ENCODE measurements at places on chromosomes 5 and 9.

DNA sequence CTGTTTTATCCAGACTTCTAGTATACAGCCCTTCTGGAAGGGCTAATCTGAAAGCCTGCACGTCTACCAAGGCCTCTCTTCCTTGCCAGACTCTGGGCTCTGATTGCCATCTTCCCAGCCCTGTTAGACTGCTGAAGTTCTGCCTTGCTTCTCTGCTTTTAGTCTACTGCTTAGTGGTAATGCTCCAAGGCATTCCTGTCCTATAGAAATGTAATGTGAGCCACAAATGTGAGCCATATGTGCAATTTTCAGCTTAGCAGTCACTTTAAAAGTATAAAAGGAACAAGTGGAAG, 32.1 kb downstream of the WNK2 start:
- DNase-seq = no peak

DNA sequence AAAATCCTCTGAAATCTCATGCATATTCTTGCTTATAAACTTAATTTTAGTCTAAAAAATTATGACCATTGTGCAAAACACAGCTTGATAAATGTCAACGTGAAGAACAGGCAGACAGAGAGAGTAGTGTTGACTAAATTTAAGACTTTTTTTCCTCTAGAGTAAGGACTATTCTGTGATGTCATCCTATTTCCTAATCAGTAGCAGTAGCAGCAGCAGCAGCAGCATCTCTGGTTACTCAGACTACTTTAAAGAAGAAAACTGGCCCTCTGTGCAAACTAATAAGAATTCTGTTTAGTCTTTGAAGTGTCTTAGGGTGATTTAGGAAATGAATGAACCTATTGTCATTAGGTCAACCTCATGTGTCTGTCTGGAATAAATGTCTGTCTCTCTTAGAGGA, 403.0 kb downstream of the HINT1 start:
- no peak for DNase-seq

GRCh38 chr5:60883229-60883628, 39.2 kb upstream of the ELOVL7 start:
- DNase-seq = no peak

DNA sequence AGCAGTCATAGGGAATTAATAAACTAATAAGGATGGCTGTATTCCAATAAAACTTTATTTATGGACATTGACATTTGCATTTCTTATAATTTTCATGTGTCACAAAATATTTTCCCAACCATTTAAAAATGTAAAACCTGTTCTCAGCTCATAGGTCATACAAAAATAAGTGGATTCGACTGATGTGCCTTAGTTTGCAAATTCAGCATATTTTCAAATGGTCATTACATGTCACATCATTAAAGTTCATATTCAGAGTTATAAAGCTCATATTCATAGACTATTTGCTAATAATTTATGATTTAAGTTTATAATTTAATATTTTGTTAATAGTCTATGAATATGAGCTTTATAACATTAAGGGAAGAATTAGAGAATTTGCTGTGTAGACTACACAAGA, 166.5 kb downstream of the LPAR1 start:
- no peak for DNase-seq

- no peak for DNase-seq
These were observed 257.8 kb upstream of the VLDLR start for GRCh38 chr9:2363781-2364180.

DNA sequence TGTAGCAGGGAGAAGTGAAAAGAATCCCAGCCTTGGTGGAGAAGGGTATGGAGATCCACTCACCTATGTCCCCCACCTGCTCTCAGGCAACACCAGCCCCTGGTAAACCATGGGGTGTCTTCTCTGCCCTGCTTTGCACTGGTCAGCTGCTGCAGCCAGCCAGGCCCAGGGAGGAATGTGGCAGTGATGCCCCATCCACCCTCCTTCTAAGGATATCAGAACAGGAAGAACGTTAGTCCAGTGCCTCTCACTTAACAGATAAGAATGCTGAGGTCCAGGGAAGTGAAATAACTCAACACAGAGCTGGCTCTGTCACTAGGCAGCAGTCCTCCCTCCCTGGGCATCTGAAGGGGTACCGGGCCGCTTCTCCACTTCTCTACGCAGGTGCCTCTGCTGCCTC, 9.7 kb upstream of the PPIC start:
- DNase-seq = no peak

DNA sequence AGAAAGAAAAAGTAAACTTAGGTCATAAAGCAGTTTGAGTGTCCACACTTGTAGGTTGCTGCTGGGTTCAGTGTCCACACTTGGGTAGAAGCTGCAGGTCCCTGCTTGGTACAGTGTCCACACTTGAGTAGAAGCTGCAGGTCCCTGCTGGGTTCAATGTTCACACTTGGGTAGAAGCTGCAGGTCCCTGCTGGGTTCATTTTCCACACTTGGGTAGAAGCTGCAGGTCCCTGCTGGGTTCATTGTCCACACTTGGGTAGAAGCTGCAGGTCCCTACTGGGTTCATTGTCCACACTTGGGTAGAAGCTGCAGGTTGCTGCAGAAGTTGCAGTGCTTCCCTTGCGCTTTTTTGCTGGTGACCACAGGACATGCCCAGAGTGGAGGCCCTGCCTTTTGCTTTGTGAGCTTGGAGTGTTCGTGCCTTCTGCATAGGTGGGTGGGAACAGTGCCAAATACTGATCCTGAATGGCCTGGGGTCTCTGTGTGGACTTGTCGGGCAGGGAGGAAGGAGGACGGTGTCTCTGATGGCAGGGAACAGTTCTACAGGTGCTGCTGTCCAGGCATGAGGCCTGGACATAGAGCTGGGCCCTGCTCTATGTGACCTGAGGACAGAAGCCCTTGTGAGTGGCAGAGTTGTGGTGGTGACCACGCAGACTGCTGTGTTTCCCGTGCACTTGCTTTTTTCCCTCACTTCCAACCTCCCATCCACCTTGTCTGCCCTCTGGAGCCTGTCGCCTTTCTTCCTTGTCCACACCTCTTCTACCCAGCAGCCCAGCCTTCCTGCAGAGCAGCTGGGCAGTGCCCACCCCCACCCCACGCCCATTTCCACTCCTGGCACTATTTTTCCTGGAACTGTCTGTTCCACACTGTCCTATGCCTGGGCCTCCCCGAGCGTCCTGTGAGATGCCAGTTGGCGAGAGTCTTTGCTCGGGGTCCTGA, 120.8 kb downstream of the EHMT1 start:
- DNase-seq = no peak

- no peak for DNase-seq
These were observed 692 bp downstream of the C1QTNF3 start for GRCh38 chr5:34042321-34042720.

DNA sequence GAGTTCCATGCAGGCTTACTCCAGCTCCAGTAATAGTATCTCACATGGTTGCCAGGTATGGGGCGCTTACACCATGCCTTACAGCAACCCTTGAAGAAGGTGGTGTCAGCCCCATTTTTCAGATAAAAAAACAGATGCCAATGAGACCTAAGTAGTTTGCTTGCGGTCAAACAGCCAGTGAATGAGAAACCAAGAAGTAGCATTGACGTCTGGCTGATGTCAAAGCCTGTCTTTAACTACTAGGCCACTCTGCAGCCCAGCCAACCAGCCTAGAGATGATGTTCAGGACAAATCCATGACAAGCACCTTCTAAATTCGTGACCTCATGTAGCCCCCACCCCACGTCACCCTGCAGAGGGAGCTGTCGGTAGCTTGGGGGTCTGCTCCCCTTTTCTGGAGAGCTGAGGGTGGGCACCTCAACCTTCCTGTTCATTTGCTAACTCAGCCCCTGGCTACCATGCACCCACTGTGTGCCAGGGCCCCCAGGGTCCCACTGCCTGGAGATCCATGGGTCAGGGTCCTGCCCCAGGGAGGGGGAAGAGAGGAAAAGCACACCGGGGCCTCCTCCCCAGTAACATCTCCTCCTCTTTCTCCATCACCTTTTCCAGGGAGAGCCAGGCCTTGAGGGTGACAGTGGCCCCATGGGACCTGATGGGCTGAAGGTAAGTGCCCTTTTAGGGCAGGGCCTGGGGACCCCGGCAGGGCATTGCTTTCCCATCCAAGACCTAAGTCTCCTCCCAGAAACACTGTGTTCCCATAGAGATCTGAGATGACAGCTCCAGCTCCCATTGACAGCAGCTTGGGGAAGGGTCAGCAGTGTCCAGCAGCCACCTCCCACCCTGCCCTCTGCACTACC, 52.5 kb upstream of the ORM1 start:
- no peak for DNase-seq

DNA sequence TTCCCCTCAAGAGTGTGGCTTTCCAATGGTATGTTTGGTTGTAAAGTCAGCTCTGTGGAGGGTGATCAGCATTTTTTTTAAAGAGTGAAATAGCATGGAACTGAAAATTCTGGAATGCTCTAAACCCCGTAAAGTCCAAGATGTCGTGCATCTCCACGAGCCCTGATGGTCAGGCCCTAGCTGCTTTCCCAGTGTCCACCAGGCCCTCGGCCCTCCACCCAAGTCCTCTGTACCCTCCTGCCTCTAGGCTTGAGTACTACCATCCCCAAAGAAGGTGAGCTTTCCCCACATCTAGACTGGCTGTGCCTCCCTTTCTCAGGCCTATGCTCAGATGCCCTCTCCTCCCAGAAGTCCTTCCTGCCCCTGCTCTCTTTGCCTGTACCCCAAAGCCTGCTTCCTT, 280.3 kb downstream of the GADD45G start:
- no peak for DNase-seq

Data from NCI-H2171 (cell line).